Stimulated activated CD8-positive, alpha-beta memory T cell treated with anti-CD3 and anti-CD28 coated beads, Interleukin-7, amount 100 ng/mL, for 24 hours (primary cell): ENCODE measurements at places on chromosomes 3 and 15.

DNA sequence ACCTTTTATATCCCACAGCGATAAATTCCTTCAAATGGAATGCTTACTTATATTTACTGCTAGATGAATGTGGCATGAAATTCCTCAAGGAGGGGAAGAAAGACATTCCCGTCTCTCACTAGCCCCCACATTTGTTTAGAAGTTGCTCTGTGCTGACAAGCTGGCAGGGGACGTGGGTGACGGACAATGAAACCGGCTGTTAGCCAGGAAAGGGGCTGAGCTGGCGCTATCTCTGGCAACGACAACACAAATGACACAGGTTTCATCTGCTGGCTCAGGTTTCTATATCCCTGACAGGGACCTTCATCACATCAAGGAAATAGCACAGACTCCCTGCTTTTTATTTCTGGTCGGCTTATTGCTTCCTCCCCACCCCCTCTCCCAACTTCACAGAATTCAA is 15.8 kb downstream of the RUVBL1 start:
- DNase-seq, result no peak

DNA sequence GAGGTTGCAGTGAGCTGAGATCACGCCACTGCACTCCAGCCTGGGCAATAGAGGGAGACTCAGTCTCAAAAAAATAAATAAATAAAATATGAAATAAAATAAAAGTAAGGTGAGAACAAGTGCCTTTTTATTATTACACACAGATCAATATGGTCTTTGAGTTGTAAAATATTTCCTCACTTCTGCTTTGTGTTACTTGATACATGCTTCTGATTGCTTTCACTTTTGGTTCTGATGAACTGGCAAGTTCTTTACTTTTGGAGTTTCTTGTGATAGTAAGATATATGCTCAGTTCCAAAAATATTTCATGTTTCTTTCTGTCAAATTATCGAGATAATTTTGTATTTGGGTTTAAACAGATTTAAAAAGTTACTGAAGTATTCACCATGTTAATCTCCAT is 16.6 kb upstream of the GYG1 start:
- no peak for DNase-seq

DNA sequence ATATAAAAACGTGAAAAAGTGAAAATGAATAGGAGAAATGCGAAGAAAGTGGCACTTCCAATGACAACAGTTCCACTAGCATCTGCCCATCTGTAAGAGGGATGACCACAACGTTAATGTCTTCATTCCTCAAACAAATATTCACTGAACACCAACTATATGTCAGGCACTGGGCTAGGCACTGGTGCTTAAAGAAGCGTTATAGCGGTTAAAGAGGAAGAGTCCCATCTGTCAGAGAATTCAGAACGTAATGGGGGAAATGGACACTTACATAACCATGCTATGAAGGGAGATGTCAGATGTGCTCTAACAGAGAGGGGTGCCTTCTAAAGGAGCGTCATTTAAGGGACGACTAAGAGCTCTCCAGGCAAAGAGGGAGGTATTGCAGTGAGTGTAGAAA is 8.2 kb downstream of the RUBCN start:
- DNase-seq, result no peak

DNA sequence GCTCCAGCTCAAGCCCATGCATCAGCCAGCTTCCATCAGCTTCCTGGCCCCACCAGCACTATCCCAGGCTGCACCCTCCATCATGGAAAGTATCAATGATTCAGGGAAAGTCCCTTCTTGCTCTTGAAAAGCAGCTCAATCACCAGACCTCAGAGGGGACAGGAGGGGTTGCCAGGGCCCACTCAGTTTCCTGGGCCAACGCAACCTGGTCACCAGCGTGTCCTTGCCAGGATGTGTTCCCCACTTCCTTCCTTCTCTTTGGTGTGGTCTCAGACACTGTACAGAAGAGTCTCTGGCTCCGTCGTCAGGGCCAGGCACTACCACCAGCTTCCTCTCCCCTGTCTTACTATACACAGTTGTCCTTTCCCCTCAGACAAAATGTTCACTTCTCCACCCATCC is 3.0 kb downstream of the HDC start:
- no peak for DNase-seq

GRCh38 chr3:55482496-55483195 is 4.5 kb downstream of the WNT5A start:
- DNase-seq, result no peak
